ENCODE measurements at places on chromosomes 13 and 19.

DNA sequence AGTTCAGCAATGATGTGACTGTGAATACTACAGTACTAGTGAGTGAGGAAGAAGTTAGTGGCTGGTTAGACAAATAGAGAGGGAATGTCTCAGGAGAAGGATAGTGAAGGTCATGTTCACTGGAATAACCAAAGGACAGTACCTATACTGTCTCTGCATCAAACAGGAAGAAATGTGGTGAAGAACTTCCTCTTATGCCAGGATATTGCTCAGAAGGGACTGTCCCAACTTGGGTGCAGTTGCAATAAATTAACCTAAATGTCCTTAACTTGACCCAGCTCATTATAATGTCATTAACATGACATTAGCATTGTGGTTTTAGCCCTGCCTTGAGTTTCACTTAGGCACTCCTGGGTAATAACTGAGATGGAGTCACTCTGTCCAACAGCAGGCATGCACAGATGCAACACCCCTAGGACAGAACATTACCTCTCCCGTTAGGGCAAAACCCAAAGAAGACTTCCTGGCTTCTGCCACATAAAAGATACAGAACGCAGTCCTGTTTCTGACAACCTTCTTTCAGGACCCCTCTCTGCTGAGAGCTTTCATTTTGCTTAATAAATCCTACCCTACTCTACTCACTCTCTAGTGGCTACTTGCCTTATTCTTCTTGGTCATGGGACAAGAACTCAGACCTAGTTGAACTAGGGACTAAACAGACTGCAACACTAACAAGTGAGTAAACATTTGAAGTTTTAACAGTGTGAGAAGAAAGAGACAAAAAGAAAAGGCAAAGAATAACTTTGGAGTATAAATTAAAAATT, 1591.6 kb upstream of the MIR17HG start:
- DNase-seq: peak; percentile 56

DNA sequence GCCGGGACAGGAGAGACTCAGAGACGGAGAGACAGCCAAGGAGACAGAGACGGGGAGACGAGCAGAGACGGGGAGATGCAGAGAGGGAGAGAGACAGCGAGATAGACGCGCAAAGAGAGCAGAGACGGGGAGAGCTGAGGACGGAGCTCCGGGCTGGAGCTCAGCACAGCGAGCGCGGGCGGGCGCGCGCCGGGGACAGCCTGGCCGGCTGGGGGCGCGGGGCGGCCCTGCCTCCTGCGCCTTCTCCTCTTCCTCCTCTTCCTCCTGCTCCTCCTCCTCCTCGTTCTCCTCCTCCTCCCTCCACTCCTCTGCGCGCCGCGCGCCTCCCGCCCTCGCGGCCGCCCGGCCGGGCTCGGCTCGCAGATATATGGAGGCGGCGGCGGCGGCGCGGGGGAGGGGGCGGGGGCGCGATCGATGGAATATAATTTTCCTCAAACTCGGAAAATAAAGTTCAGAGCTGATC, at the start of gene ERFL:
Gene ERFL (minus strand): TSS at position 229 of the 463 bp plus-strand sequence. CDS start 15,530 bp downstream, outside the sequence.
- peak; percentile 58 for DNase-seq

- DNase-seq: no peak
Measured at GRCh38 chr19:821231-821824, 427 bp downstream of the PLPPR3 start.

GRCh38 chr13:107590556-107590955, 624.8 kb downstream of the LIG4 start:
- DNase-seq: no peak

GRCh38 chr19:9498183-9498902, at the start of gene ZNF560:
TSS of gene ZNF560 (minus strand) at chr19:9498616. CDS start at chr19:9475313, 23,303 bp downstream.
- peak; percentile 68 for DNase-seq

DNA sequence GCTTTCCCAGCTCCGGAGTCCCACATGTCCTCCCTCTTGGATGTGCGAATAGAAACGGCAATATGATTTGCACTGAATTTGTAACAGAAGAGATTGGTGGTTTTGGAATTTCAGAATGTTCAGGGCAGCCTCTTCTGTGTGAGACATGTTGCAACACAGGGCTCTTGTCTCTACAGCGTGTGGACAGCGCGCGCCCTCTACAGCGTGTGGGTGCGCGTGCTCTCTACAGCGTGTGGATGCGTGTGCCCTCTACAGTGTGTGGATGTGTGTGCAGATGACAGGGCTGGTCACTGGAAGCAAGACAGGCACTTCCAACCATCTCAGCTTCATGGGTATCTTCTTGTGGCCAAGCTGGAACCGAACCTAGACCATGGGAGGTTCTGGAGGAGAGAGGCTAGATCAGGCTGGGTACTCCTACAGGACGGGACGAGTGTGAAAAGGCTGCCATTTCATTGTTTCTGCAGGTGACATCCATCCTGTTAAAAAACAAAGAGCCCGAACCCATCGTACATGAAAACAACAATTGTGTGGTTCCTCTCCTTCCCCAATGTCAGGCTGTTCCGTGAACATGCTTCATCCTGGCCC, 78.4 kb downstream of the TEX29 start:
- no peak for DNase-seq

GRCh38 chr13:113560645-113561416, 23.7 kb upstream of the TFDP1 start:
- no peak for DNase-seq

GRCh38 chr19:34155686-34156085, 16.6 kb upstream of the LSM14A start:
- no peak for DNase-seq

GRCh38 chr13:21426238-21426637, 32.9 kb downstream of the ZDHHC20 start:
- DNase-seq: no peak

DNA sequence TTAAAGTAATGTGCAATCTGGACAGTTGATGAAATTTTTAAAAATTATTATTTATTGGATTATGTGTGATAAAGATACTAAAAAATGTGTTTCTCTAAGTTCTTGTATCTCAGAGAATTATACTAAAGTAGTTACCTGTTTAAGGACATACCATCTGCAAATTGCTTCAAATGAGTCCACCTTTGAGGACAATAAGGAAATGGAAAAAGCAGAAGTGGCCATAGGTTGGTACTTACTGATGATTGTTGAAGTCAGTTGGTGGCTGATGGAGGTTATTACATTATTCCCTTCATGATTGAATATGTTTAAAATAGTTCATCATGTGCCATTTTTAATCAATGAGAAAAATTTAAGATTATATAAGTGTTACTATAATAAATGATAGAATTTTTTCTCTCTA, 367.0 kb downstream of the MYO16 start:
- DNase-seq: no peak

DNA sequence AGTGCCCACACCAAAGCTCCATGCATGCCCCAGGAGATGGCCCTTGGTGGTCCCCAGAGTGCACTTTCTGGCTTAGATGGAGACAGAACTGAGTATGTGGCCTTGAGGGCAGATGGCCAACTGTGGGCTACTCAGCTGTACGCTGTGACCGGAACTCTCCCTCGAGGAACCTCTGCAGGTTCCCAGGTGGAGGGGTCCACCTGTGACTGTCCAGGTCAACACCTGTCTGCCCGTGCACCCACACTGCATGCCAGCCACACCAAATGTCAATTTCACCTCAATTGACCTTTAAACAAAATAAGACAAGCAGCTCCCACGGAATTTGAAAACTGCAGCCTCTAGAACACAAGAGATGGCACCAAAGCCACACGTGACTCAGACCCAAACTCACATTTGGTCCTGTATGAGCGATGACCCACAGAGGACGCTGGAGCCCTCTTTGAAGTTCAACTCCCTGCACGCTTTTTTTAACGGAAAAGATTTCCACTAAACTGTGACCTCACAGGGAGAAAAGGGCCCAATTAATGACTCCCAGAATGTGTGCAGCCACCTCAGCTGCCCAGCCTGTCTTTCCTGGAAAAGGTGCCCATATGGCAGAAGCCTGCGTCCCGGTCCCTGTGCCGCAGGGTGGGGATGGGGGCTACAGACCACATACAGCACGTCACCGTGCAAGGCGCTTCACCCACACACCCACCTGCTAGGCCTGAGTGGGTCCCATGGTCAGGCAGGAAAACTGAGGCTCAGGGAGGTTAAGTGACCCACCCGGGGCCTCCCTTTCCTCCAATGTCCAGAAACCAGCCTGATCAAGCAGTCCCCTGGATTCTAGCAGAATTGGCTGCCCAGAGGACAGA, 47.7 kb downstream of the KLF2 start:
- no peak for DNase-seq

DNA sequence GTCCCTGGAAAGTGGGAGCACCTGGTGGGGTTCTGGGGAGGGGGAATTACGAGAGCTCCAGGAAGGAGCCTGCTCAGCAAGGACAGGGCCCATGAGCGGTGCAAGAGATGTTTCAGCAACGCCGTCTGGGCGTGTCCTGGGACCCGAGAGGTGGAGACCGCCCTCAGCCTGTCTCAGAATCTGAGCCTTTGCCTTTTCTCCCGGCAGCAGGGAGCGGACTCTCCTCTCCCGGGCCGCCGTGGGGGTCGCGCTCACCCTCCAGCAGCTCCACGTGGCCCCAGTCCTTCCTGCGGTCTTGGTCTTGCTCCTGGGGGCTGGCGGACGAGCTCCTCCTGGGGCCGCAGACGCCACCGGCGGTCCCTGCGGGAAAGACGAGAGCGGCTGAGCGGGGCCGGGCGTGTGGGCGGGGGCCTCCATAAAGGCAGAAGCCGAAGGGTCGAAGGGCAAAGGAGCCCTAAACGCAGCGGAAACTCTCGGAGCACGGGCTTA, 714 bp downstream of the POLRMT start:
- DNase-seq: peak; percentile 26

- no peak for DNase-seq
Measured at GRCh38 chr13:43159026-43159461, 135.7 kb downstream of the DNAJC15 start.

- DNase-seq: no peak
Measured at GRCh38 chr13:35818633-35819067, 312.5 kb downstream of the DCLK1 start.

DNA sequence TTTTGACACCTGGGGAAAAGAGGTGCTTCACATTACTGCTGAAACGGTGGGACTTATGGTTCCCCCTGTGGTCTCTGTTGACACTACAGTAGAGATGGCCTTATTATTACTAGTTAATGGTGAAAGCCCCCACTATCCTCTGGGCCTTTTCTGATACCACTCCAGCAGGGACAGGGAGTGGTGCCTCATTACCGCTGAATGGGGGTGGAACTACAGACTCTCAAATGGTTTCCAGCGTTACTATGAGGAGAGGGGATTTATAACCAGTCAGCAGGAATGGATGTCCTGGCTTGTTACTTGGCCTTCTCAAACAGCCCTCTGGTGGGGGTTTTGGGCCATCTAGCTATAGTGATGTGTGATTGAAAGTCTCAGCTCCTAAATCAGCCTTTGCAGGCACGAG, 96.7 kb upstream of the DIAPH3 start:
- no peak for DNase-seq

- DNase-seq: no peak
Measured at GRCh38 chr19:35783469-35784434, 8.4 kb downstream of the ARHGAP33 start.

- no peak for DNase-seq
Measured at GRCh38 chr19:18144361-18144760, 8.6 kb upstream of the PIK3R2 start.

- no peak for DNase-seq
Measured at GRCh38 chr13:21538753-21539152, 65.2 kb downstream of the MICU2 start.

- DNase-seq: no peak
Measured at GRCh38 chr19:2164020-2164998, 576 bp downstream of the DOT1L start.

DNA sequence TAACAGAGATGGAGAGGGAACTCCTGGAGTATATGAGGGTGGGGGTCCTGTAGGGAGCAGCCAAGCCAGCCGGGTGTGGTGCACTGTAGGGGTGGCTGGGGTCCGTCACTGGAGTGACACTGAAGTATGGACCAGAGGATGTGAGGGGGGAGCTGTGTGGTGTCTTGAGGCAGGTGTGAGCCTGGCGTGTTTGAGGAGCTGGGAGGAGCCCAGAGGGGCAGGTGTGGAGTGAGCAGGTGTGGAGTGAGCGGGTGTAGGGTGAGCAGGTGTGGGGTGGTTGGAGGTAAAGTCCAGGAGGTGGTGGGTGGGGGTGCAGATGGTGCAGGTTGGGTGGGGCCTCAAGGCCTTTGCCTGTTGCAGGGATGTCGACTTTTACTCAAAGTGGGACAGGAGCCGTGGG, 5.9 kb downstream of the B3GNT8 start:
- DNase-seq: no peak

GRCh38 chr13:86881390-86881789, 789.8 kb upstream of the SLITRK5 start:
- DNase-seq: no peak

- DNase-seq: no peak
Measured at GRCh38 chr13:59408738-59409137, 755.0 kb downstream of the DIAPH3 start.

DNA sequence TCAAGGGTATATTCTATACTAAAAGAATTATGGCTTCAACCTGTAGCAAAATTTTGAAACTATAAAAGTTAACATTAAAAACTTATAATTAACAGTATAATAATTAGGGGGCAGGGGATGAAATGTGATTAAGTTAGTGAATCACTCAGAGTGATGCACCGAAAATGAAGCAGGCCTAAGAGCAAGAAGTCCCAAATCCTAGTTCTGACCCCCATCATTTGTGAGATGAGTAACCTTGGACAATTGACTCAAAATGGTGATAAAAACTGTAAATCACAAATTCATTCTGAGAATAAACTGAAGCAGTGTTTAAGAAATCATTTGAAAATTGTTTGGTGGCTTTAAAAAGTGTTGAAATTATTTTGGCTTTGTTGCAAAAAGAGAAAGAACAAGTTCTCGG, 56.8 kb downstream of the KLF12 start:
- no peak for DNase-seq

GRCh38 chr19:36379510-36379819, 464 bp upstream of the ZFP14 start:
- DNase-seq: no peak

DNA sequence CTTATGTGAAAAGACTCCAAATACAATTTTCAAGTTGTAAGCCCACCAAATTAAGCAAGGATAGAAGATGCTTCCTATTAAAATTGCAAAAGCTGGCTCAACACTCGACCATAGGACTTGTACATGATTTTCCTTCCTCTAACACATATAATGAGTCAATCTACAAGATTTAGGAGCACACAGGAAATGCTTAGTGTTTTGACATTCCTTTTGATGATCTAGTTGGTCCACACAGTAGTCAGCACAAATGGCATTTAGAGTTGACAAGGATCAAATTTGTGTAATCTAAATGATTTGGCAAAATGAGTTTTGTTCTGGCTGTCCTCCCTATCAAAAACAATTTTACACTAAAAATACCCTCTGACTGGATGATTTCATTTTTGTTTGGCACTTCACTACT, 340.2 kb downstream of the DIAPH3 start:
- no peak for DNase-seq

DNA sequence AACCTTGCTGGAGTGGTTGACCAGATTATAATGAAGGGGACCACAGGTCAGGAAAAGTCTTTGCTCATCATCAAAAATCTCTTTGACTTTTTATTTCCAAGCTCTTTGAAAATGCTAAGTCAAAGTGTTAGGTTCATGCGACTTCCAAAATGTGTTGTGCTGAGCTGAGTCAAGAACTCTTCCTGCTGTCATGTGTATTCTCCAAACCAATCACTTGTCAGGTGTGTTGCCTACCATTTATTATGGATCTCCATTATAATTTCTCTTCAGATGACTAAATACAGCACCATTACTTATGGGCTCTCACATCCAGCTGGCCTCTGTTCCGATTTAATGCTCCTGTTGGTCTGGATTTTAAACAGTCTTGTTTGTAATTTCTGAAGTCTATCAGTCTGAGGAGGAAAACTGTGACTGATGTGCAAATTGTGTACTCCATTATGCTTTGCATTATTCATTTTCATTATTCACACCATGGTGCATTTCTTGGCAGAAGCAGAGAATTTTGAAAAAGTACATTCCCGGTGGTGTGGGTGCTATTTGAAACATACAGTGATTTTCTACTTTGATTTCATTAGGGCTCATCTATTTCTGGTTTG, 562.5 kb downstream of the LMO7 start:
- no peak for DNase-seq

Data from GF-D8 (cell line).